AG08396 (cell line): ENCODE measurements at places on chromosomes 7 and 10.

- no peak for DNase-seq
Measured at GRCh38 chr10:3747984-3748383, 37.0 kb downstream of the KLF6 start.

GRCh38 chr10:6478722-6479121, 101.4 kb downstream of the PRKCQ start:
- no peak for DNase-seq

- no peak for DNase-seq
Measured at GRCh38 chr7:157541295-157542067, 204.7 kb downstream of the DNAJB6 start.

DNA sequence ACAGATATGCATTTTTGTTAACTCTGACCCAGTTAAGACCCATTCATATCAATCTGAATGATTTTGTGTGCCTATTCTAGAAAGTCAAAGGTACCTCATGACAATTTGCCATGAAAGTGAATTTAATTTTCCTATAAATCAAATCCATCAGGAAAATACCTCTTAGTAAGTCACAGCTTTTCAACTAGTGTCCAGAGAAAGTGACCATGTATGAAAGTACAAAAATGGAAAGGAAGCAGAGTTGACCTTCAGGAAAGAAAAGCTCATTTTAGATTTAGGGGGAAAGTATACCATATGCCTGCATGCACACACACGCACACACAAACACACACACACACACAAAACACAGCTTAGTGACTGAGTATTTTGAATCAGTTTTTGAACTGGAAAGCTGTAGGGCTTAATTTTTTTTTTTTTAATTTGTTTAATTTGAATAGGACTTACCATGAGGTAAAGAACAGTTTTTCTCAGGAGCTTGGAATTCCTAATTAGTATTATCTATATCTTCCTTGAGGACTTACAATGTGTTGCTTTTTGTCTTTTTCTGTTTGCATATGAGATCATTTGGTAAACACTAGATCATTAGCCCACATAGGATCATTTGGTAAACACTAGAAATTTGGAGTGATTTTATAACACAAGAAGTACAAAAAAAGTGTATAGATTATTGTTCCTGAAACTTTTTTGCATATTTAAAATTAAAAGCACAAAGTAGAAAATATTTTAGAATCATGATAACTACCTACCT, 61.6 kb downstream of the ZNF277 start:
- no peak for DNase-seq
